ENCODE measurements at places on chromosomes 7 and 10.
A peak's percentile ranks its signal among the peaks of the same experiment; 100 is the strongest.

DNA sequence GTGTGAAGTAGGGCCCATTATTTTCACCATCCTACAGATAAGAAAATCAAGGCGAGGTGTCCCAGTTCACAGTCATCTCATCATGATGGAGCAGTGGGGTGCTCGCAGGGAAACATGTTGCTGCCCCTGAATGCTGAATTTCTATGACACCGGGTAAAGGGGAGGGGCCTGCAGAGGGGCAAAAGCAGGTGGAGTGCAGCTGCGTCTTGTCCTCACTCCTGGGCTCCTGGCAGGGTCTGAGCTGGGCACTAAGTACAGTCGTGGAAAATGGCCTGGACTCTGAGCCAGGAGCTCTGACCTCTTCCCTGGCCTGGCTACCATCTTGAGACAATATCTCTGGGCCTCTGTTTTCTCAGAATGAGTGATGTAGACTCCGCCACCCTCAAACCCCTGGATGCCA, 253.1 kb upstream of the PITRM1 start:
- no peak for DNase-seq

DNA sequence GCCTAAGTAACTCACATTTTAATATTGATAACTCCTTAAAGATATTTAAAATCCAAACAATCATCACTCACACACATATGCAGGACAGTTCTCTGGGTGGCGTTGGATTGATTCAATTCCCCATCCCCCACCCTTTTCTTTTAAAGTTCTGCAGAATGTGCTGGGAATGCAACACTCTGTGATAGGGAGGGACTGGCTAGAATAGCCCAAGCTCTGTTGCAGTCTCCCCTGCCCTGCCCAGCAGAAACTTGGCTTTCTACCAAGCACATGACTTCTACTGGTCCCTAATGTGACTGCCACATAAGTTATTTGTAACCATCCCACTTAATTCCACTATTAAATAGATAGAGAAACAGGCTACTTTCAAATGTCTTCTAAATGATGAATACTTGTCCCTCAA, 55.2 kb downstream of the TWIST1 start:
- DNase-seq: no peak

GRCh38 chr7:134060874-134061273, 66.3 kb upstream of the LRGUK start:
- DNase-seq: no peak

DNA sequence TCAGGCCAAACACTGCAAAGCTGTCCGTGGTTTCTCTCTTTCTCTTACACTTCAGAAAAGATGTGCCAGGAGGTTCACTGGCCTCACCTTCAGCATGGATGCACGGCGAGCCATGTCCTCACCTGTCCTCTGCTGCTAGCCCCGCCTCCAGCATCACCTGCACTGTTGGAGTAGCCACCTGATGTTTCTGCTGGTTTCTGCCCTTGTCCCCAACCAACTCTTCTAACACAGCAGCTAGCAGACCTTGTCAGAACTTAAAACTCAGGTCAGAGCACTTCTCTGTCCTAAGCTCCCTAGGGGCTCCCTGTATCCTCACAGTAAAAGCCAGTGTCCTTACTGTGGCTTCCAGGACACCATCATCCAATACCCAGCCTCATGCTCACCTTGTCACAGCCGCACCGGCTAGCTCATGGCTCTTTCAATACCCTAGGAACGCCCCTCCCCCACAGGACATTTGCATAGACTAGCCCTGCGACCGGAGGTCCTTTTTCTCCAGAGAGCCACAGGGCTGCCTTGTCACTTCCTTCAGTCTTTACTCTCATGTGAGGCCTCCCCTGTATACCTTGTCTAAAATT, 15.2 kb downstream of the PALD1 start:
- peak; percentile 64 for DNase-seq

DNA sequence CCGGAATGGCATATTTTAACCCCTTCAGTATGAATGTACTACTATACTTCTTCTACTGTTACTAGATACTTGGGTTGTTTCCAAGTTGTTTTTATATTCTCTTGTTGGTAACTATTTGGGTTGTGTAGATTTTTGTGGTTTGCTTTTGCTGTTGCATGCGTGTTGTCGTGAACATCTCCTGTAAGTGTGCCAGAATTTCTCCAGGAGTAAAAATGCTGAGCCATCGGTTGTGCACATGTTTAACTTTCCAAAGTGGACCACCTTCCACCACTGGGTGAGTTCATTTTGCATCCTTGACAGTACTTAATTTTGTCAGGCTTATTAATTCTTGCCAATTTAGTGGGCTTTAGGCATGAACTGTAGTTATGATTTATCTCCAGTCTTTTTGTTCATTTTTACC, 47.9 kb downstream of the CSGALNACT2 start:
- DNase-seq: no peak

GRCh38 chr7:132440151-132440550, 136.1 kb downstream of the PLXNA4 start:
- no peak for DNase-seq

GRCh38 chr10:62093863-62094291, 174.8 kb downstream of the RTKN2 start:
- no peak for DNase-seq

GRCh38 chr7:16801579-16801978, 3.2 kb downstream of the AGR2 start:
- DNase-seq: no peak

- DNase-seq: no peak
Observed at GRCh38 chr10:124344266-124344590, 74.5 kb downstream of the OAT start.

DNA sequence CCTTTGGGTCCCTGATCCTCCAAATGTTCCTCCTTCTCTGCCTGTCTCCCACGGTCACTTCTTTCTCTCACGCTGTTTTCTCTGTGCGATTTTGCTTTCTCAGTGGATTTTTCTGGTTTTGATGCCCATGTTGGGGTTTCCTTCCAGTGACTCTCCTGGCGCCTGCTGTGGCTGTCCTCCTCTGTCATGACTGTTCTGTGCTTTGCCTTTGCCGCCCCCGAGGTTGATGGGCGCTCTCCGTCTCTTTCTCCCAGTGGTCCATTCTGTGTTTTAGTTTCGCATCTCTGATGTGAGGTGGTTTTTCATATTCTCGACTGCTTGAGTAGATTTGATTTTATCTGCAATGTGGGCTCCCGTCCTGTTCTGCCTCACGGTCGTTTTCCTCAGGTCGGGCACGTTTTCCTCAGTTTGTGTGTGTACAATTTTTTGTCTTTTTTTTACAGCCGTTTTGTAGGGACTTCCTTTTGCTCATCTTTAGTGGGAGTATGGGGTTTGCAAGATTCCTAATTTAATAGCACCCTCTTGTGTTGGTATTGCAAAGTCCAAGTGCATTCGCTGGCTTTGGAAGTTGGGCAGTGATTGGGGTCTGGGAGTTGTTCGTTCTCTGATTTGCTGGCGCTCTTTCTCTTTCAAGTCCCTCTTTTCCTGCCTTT, 100.0 kb downstream of the INPP5A start:
- DNase-seq: peak; percentile 52

DNA sequence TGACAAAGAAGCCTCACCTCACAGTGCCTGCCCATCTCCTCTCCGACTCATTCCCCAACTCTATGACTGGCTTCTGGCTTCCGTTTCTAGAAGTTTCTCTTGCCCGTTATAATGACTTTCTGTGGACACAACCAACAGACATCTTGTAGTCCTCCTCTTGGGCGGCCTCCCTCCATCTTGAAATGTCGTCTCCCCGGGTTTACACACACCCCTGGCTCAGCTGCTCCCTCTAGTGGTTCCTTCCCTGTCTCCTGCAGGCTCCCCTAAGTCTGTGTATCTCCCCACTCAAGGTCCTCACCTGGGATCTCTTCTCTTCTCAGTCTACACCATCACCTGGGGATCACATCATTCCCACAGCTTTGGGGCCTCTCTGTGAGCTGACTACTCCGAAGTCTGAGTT, 123.4 kb upstream of the NEBL start:
- DNase-seq: no peak

DNA sequence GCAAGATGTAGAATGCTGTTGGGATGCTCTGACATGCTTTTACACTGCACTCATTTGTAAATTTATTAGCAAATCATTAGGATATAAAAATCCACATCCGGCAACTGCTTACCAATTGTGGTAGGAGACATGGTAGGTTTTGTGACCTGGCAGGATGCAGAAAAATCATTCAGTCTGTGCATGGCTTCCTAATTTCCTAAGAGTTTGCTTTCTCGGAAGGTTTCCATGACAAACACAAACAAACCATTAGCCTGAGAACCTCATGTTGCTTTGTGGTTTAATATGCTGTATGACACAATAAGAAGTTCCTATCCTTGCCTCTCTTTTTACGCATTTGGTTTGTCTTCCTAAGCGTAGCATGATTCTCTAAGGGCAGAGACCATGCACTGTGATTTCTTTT, 14.7 kb upstream of the LMBR1 start:
- DNase-seq: no peak

DNA sequence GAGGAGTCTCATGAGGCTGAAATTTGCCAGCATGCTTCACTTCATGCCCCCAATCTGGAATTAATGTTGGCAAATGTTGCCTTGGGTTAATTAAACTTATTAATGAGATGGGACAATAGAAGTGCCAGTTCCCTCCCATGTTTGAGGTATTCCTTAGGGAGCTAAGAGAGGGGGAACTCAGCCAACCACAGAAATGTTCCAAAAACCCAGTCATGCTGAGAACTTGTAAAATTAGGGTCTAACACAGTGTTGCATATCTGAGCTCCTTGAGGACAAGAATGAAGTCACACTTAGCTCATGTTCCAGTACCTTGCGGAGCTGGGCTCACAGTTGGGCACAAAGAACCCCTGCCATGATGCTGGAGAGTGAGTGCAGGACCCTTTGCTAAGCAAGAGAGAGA, 89.4 kb downstream of the OAT start:
- DNase-seq: no peak

DNA sequence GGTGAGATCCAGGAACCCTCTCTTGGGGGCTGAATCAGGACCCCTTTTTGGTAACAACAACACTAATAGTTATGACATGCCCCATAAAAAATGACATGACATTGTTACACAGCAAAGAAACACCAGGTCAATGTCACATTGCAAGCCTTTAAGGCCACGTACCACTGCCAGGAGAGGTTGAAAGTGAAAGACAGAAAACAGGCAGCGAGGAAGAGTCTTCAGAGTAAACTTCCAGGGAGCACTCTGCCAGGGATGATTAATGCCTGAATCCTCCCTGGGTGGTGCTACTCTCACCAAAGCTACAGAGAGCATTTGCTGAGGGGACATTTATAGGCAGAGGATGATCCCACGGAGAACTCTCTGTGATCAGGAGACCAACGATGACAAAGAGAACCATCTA, 551.6 kb downstream of the CALN1 start:
- DNase-seq: no peak

DNA sequence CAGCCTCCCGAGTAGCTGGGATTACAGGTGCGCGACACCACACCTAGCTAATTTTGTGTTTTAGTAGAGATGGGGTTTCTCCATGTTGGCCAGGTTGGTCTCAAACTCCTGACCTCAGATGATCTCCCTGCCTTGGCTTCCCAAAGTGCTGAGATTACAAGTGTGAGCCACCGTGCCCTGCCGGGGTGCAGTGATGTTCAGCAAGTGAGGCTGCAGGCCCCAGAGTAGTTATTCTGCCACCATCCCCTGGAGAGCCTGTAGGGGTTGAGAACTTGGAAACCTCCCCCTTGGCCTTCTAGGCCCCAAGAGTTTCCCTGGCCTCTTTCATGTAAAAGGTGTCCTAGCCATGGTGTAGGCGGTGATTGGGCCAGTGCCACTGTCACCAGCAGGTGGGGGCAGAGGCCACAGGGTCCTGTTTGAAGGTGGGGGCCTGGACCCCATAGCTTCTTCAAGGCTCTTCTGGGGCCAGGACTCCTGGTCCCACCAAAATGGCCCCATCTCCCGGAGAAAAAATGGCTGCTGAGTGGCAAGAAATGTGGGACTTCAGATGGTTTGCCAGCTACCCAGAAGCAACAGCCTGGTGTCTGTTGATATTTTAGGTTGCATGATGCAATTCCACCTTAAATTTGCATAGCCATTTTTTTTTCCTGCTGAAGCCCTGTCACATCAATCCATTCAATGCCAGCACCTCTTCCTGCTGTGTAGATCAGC, 25.5 kb upstream of the INMT start:
- DNase-seq: peak; percentile 26

Data from MV-4-11 (cell line).